ENCODE measurements at places on chromosomes 12 and 14. TPM values are rescaled to one million over a fixed set of nuclear protein-coding genes. Genes with fewer than 3 reads are reported as not detected.

DNA sequence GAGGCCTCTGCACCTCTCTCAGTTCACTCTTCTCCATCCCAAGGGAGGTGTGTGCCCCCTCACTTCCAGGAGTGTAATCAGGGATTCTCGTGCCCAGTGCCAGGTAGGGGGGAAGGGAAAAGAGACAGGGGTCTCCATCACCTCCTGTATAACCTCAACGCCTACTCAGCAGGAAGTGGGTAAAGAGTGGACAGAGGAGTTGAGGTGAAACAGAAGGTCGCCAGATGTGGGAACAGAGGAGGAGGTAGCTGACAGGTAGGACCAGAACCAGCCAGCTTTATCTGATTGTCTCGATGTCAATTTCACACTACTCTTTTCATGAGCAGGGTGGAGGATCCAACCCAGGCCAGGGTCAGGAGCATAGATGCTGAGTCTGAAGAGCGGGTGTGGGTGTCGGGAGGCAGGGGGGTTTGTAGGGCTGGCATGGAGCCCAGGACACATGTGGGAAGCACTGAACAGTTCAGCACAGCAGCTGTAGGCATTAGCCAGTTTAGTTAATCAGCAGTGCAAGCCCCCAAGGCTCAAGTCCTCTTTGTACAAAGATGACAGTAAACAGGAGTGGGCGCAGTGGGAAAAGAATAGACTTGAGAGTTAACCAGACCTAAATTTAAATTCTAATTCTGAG, 213.5 kb downstream of the PELI2 start:
- H3K27me3 ChIP-seq = no peaks in the 10 kb centered on the region
- H3K36me3 ChIP-seq = no peaks in the 10 kb centered on the region
- H3K4me3 ChIP-seq = no peak overlapping the region
- H3K4me1 ChIP-seq = peaks cover 10% of the 10 kb centered on the region

- peak; percentile 71 for DNase-seq
- H3K27ac ChIP-seq = no peak overlapping the region
- no peaks in the 10 kb centered on the region for H3K27me3 ChIP-seq
- no peaks in the 10 kb centered on the region for H3K36me3 ChIP-seq
- H3K4me3 ChIP-seq = no peak overlapping the region
- no peaks in the 10 kb centered on the region for H3K4me1 ChIP-seq
Observed at GRCh38 chr14:42110167-42110566, 503.5 kb downstream of the LRFN5 start.

DNA sequence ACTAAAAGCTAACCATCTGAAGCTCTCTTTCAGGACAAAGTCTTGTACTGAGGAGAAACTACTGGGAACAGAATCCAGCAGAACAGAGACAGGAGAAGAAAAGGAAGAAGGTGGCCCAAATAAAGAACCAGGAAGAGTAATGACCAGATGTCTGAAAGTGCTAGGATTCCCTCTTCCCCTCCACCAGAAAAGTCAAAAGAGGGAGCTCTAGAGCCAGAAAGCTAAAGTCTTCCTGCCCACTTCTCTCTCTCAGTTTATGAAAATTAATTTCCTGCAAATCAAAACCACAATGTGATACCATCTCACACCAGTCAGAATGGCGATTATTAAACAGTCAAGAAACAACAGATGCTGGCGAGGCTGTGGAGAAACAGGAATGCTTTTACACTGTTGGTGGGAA, 47.2 kb downstream of the SPPL3 start:
- H3K4me1 ChIP-seq = peaks cover 7% of the 10 kb centered on the region
- no peak overlapping the region for H3K27ac ChIP-seq
- DNase-seq = no peak
- no peak overlapping the region for H3K4me3 ChIP-seq
- H3K36me3 ChIP-seq = no peaks in the 10 kb centered on the region

DNA sequence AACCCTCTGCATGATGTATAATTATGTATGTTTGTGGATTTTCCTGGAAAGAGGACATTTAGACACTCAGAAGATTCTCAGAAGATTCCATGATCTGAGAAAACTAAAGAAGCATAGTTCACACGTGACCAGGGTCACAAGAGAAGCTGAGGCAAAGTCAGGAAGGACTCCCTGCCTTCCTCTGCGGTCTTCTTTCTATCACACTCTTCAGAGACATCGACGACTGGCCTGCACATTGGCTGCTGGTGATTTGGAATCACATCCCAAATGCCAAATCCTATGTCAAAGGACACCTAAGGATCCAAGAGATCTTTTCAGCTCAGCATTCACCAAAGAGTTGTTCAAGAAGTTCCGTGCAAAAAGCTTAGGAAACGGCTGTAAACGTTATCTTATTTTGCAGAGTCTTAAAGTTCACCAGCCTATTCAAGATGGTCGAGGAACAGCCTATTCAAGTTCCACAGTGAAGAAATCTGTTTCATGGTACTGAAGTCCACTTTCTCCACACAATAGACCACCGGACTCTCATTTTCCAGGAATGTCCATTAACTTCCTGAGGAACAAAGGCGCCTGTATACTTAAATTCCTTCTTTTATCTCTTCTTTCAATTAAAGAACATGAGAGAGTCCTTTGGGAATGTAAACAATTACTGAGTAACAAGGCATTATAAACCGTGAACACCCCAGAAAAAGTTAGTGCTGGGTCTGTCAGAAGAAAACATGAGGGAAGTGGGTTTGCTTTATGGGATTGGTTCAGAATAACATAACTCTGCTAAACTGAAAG, 42.1 kb downstream of the IGF1 start:
- DNase-seq = peak; percentile 73
- H3K4me1 ChIP-seq = peaks cover 21% of the 10 kb centered on the region
- no peak overlapping the region for H3K4me3 ChIP-seq
- no peaks in the 10 kb centered on the region for H3K27me3 ChIP-seq
- H3K36me3 ChIP-seq = no peaks in the 10 kb centered on the region

DNA sequence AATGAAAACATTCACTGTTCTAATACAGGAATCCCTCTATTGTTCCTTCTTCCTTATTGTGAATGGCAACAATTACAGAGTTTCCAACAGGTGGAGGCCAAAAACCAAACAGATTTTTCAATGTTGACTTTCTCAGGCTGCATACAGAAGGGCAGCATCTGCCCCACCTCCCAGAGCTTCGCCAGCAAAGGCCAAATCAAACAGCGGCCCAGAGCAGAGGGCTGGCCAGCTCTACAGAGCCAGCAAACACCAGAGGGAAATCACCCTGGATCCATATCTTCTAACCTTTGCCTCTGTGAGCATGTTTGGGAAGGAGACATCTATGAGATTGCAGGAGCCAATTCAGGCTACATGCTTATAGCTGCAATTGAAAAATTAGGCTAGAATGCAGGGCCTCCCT, 4.4 kb upstream of the CRACR2A start:
- H3K4me1 ChIP-seq = no peaks in the 10 kb centered on the region
- peaks cover 20% of the 10 kb centered on the region for H3K27me3 ChIP-seq
- H3K4me3 ChIP-seq = no peak overlapping the region
- H3K36me3 ChIP-seq = no peaks in the 10 kb centered on the region
- DNase-seq = no peak

GRCh38 chr14:61262082-61262481, 19.1 kb downstream of the TMEM30B start:
- peaks cover 12% of the 10 kb centered on the region for H3K4me1 ChIP-seq
- DNase-seq = peak; percentile 63
- H3K27ac ChIP-seq = no peak overlapping the region
- H3K36me3 ChIP-seq = no peaks in the 10 kb centered on the region

DNA sequence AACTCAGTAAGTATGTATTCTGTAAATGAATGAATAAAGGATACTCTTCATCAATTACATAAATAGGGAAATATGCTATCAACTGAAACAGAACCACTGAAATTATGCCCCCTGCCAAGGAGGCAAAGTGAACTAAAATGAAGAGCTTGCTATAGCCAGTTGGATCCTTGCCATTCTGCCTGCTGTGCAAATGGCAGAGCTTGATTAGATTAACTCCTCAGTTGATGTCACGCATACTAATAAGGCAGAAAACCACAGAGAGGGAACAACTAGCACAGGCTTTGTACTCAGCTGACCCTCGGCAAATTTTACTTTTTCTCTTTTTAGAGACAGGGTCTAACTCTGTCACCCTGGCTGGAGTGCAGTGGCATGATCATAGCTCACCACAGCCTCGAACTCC, 36.7 kb upstream of the FERMT2 start:
- DNase-seq = no peak
- no peaks in the 10 kb centered on the region for H3K36me3 ChIP-seq
- no peak overlapping the region for H3K27ac ChIP-seq
- no peaks in the 10 kb centered on the region for H3K4me1 ChIP-seq

DNA sequence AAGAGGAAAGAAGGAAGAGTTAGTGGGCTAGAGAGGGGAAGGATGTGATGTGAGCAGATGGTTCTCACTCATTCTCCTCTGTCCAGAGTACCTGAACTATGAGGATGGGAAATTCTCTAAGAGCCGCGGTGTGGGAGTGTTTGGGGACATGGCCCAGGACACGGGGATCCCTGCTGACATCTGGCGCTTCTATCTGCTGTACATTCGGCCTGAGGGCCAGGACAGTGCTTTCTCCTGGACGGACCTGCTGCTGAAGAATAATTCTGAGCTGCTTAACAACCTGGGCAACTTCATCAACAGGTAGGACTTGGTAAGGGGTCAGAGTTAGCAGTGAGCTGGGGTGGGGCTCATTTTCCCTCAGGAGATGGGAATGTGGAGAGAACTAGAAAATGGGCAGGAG, 7.6 kb downstream of the DDIT3 start:
- no peaks in the 10 kb centered on the region for H3K4me1 ChIP-seq
- no peak overlapping the region for H3K27ac ChIP-seq
- H3K36me3 ChIP-seq = peaks cover 76% of the 10 kb centered on the region
- no peak for DNase-seq
- no peak overlapping the region for H3K4me3 ChIP-seq

DNA sequence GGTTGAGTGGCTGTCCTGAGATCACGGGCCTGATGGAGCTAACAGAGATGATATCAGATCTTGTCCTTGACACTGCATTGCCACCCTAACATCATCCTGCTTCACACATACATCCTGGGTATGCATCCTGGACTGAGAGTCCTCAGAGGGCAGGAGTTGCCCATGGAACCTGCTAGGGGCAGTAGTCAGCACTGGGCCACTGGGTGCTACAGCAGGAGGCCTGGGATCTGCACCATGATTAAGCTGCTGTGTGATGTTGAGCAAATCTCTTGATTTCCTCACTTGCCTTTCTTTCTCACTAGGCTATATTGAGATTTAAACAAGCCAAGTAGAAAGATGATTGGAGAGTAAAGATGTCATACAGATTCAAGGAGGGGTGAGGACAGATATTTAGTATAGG, 22.1 kb upstream of the EIF4B start:
- H3K36me3 ChIP-seq = no peaks in the 10 kb centered on the region
- H3K27ac ChIP-seq = no peak overlapping the region

- H3K4me3 ChIP-seq = peak overlapping the region; percentile 71
- no peaks in the 10 kb centered on the region for H3K27me3 ChIP-seq
- H3K4me1 ChIP-seq = peaks cover 4% of the 10 kb centered on the region
- H3K27ac ChIP-seq = peak overlapping the region; percentile 99
- DNase-seq = peak; percentile 35
- no peaks in the 10 kb centered on the region for H3K36me3 ChIP-seq
Observed at GRCh38 chr12:50764286-50765094, 589 bp downstream of the ATF1 start.

DNA sequence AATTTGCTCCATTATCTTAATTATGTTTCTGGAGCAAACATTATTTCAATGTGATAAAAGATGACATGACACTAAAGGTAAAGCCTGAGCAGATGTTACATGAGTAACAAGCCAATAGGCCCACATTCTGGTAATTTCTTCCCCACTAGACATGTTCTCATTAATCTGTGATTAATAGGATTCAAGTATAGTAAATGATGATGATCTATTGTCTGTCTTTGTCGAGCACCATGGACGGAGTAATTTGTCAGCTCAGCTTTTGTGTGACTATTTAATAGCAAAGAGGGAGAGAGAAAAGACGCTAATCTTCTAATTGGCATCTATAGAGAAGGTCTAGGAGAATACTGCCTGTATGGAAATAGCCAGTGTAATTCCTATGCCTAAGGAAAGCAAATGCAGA, 62.2 kb upstream of the INSM2 start:
- DNase-seq = no peak
- no peak overlapping the region for H3K4me3 ChIP-seq
- H3K36me3 ChIP-seq = no peaks in the 10 kb centered on the region
- no peaks in the 10 kb centered on the region for H3K4me1 ChIP-seq
- H3K27me3 ChIP-seq = peaks cover 1% of the 10 kb centered on the region

GRCh38 chr12:105754313-105754712, 384.4 kb downstream of the NUAK1 start:
- H3K36me3 ChIP-seq = no peaks in the 10 kb centered on the region
- H3K4me3 ChIP-seq = no peak overlapping the region
- no peak overlapping the region for H3K27ac ChIP-seq
- DNase-seq = no peak
- H3K4me1 ChIP-seq = no peaks in the 10 kb centered on the region
- H3K27me3 ChIP-seq = peaks cover 6% of the 10 kb centered on the region

The KCNC2 gene
- total RNA-seq = not detected

The RIMBP2 gene
- not detected for total RNA-seq

The ANO4 gene
- 10.2 TPM for total RNA-seq

The ASCL1 gene
- total RNA-seq = not detected

The OSBPL8 gene
- 48.0 TPM for total RNA-seq

The SERPINA5 gene
- not detected for total RNA-seq

The IL31 gene
- total RNA-seq = not detected

Data from IMR-90 (cell line).